ENCODE measurements at places on chromosomes 12 and 14. TPM values are rescaled to one million over a fixed set of nuclear protein-coding genes. Genes with fewer than 3 reads are reported as not detected.

DNA sequence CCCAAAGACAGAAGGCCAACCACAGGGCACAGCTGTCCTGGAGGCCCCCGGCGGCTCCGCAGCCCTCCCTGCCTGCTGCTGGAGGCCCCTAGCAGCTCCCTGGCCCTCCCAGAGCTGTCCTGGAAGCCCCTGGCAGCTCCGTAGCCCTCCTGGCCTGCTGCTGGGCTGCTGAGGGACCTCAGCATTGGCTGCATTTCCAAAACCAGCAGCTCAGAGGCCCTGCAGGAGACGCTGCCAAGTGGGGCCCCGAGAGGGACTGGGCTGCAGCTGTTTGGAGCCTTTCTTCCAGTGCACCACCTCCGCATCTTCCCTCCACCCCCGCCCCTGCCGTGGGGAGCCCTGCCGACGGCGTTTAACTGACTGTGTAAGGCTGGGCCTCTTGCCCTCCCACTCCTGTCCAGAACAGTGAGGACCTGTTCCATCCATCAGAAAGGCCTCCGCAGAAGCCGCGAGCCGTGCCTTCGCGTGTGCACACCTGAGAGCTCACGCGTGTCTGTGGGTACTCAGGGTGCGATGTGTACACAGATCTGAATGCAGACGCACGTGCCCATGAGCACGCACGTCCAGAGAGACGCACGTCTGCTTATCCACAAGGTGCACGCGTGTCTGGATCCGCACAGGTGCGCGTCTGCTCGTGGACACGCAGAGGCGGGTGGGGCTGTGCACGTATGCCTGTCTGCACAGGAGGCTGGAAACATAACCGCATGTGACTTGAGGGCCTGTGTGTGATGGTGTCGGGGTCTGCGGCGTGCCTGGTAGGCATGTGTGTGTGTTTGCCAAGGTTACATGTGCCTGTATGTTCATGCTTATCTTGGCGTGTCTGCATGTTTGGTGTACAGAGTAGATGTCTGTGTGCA, 57.0 kb upstream of the FBRSL1 start:
- DNase-seq = no peak
- H3K36me3 ChIP-seq = no peaks in the 10 kb centered on the region
- no peak overlapping the region for H3K4me3 ChIP-seq
- no peak overlapping the region for H3K27ac ChIP-seq

GRCh38 chr14:23564181-23564812, 3.3 kb downstream of the AP1G2 start:
- no peaks in the 10 kb centered on the region for H3K27me3 ChIP-seq
- peaks cover 63% of the 10 kb centered on the region for H3K36me3 ChIP-seq
- peaks cover 23% of the 10 kb centered on the region for H3K4me1 ChIP-seq

- H3K4me3 ChIP-seq = no peak overlapping the region
- no peaks in the 10 kb centered on the region for H3K27me3 ChIP-seq
- H3K36me3 ChIP-seq = no peaks in the 10 kb centered on the region
- no peak overlapping the region for H3K27ac ChIP-seq
- no peak for DNase-seq
Observed at GRCh38 chr12:954741-955140, 5.2 kb upstream of the RAD52 start.

LRFN5 gene
- 1.3 TPM for total RNA-seq

HCAR1 gene
- total RNA-seq = 1.6 TPM

DNA sequence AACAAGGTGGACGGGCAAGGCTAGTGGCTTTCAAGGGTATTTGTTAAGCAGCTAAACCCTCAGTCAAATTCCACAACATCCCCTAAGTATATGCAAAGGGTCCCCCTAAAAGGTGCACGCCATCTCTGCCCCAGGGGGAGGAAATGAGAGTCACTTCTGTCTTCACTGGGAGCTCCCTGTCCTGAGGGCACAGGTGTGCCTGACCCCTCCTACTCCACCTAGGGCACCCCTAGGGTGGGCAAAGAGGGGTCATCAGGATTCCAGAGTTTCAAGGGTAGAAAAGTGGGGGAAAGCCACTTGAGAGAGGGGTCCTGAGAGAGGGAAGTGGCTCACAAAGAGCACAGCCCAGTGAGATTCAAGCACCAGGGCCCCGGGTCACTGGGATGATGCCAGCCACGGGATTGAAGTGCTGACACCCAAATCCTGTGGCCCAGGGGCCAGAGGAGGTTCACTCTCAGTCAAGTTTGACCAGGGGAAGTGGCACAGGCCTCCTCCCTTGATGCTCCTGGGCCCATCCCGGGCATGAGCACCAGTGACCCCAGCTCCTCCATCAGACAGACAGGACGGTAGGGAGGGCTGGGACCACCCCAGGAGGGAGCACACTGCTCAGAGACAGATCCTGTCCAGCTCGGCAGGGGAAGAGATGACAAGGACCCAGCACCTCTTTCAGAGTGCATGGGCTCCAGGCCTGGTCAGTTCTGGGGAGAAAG, 82.3 kb upstream of the BCL11B start:
- no peak overlapping the region for H3K27ac ChIP-seq
- H3K4me3 ChIP-seq = no peak overlapping the region
- no peaks in the 10 kb centered on the region for H3K36me3 ChIP-seq
- DNase-seq = no peak
- H3K27me3 ChIP-seq = peaks cover 8% of the 10 kb centered on the region
- H3K4me1 ChIP-seq = no peaks in the 10 kb centered on the region

Measured in lower lobe of right lung (tissue), 2 donors.